Endothelial cell of umbilical vein (primary cell): ENCODE measurements at places on chromosomes 5 and 9. TPM values are rescaled to one million over a fixed set of nuclear protein-coding genes. Genes with fewer than 3 reads are reported as not detected.

DNA sequence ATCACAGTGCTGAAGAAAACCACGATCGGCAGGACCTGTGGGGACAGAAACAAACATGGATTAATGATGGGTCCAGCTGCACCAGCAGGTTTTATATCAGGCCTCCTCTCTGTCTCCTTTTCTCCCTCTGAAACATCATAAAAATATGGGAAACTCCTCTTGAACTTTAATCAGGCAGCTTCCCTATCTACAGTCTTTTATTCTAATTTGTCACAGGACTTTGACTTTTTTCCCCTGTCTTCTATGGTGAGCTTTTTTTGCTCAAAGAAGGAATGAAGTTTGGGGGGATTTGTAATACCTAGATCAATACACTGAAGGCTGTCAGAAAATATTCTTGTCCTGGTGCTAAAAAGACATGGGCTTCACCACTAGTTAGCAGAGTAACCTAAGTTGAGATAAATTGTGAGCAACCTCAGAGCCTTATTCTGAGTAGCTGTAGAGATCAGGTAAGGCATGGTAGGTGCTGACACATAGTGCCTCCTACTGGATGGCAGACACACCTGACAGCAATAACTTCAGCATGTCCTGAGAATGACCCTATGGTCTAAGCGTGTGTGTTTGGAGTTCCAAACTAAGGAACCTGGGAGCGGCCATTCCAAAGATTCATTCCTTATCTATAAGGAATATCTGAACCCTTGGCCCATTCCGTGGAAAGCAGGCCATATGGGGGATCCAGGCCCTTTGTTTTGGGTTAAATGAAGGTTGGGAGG, 46.2 kb downstream of the SLC28A3 start:
- H3K27ac ChIP-seq, result no peak overlapping the region
- no peaks in the 10 kb centered on the region for H3K4me1 ChIP-seq
- peaks cover 5% of the 10 kb centered on the region for H3K27me3 ChIP-seq
- H3K36me3 ChIP-seq, result no peaks in the 10 kb centered on the region
- H3K4me3 ChIP-seq, result no peak overlapping the region
- no peak for DNase-seq

DNA sequence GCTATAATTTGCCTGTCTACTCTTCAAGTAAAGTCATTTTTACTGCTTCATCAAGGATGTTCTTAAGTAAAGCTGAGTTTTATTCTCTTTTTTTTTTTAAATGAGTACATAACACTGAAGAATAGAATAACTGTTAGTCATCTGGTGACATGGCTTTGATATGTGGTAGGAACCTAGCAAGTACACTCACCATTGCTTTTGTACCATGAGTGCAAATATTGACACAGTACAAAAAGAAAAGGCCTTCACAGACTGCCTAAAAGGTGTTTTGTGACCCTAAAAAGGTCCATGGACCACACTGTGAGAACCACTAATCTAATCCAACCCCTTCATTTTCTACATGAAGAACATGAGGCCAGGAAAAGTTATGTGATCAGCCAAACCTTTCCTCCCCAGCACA, 55.0 kb downstream of the ECPAS start:
- DNase-seq, result no peak
- no peak overlapping the region for H3K4me3 ChIP-seq
- H3K27me3 ChIP-seq, result no peaks in the 10 kb centered on the region
- H3K4me1 ChIP-seq, result peaks cover 8% of the 10 kb centered on the region

DNA sequence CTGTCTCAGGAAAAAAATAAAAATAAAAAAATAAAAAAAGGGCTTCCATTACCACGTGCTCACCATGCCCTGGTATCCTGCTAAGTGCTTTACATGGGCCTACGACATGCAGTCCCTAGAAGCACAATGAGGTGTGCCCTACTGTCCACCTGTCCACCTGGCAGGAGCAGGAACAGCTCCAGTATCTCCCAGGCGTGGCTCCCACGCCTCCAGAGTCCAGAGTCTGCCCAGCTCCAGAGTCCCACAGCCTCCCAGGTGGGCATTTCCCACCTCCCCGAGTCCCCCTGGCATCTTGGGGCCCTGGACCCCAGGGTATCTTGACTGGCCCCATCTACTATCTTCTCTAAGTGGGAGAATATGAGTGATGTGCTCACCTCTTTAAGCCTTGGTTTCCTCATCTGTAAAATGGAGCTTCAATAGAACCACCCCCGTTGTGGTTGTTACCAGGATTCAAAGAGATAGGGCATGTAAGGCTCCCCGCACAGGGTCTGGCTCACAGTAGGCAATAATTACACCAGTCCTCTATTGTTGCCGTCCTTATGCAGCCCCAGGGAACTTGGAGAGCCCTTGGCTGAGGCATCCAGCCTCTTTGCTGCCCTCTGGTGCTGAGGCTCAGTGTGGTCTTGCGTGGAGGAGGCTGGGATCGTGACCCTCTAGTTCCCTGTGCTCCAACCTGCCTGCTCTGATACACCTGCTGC, 8.9 kb downstream of the CXCL14 start:
- peak; percentile 29 for DNase-seq
- no peak overlapping the region for H3K27ac ChIP-seq
- no peaks in the 10 kb centered on the region for H3K4me1 ChIP-seq

DNA sequence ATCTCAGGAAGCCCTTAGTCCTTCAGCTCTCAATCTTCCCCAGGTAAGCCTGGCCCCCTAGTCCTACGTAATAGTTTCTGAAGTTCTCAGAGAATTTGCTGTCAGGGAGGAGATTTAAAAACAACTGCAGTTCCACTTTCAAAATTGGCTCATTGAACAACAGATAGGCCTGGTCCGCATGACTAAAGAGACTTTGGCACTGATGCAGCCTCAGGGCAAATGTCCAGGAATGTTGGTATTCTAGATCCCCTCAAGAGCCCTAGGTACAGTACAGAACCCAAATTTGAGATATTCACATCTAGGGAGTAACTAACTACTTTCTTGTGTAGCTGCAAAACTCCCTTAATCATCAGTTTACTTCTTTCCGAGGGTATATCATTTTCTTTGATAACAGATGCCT, 162.8 kb downstream of the GABRG2 start:
- no peaks in the 10 kb centered on the region for H3K27me3 ChIP-seq
- DNase-seq, result no peak
- no peaks in the 10 kb centered on the region for H3K36me3 ChIP-seq
- no peak overlapping the region for H3K4me3 ChIP-seq

DNA sequence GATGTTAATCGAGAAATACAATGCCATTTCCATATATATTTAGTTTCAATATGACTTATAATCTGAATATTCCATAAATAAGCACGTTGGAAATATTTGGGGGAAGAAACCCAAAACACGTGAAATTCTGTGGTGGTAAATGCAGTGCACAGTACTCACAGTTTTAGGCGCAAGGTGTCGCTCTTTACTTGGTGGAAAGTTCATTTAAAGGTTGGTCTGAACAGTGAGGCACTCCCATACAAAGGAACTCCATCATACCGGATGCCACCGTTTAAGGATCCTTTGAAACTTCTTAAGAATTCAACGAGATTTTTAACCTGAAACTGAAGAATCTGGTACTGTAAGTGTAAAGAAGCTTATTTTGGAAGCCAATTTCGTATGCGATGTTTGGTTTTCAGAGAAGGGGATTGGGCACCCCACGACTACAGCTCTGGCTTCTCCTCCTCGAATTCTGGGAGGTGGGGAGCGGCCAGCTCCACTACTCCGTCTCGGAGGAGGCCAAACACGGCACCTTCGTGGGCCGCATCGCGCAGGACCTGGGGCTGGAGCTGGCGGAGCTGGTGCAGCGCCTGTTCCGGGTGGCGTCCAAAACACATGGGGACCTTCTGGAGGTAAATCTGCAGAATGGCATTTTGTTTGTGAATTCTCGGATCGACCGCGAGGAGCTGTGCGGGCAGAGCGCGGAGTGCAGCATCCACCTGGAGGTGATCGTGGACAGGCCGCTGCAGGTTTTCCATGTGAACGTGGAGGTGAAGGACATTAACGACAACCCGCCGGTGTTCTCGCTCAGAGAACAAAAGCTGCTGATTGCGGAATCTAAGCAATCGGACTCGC, at the start of gene PCDHA11:
Gene PCDHA11, plus strand, starts transcription at position 237 of the 834 bp plus-strand sequence. Its CDS starts 147 bp downstream, at position 384.
- peak; percentile 12 for DNase-seq
- H3K4me1 ChIP-seq, result no peaks in the 10 kb centered on the region
- H3K27ac ChIP-seq, result no peak within 1 kb of the TSS
- H3K27me3 ChIP-seq, result no peaks in the 10 kb centered on the region
- H3K4me3 ChIP-seq, result no peak within 1 kb of the TSS

- no peak for DNase-seq
- no peaks in the 10 kb centered on the region for H3K4me1 ChIP-seq
- H3K27me3 ChIP-seq, result no peaks in the 10 kb centered on the region
- H3K27ac ChIP-seq, result no peak overlapping the region
Measured at GRCh38 chr5:144460600-144460999, 289.9 kb downstream of the KCTD16 start.

GRCh38 chr9:2215921-2216441, 200.8 kb downstream of the SMARCA2 start:
- H3K27me3 ChIP-seq, result no peaks in the 10 kb centered on the region
- DNase-seq, result no peak
- H3K36me3 ChIP-seq, result no peaks in the 10 kb centered on the region
- no peak overlapping the region for H3K4me3 ChIP-seq
- H3K4me1 ChIP-seq, result no peaks in the 10 kb centered on the region

DNA sequence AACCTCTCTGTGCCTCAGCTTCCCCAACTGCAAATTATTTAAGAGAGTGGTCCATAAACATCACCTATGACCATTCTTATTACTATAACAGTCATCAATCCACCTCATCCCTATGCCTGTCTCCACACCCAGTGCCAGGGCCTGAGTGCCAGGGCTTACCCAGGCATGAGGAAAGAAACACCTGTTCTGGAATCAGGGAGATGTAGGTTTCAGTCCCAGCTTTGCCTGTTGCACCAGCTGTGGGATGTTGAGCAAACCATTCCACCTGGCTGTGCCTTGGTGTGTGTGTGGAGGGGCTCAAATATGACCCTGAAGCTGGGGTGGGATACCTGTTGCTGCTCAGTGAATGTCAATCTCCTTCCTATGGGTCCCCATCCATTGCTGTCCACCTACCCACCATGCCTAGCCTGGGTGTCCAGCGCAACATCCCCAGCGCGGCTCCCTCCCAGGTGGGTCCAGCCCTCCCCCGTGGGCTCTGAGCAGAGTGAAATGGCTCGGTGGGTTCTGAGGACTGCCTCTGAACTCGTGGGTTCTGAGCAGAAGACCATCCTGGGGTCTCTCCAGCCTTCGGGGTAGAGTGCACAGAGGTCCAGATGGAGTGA, 16.3 kb downstream of the AKNA start:
- H3K4me1 ChIP-seq, result peaks cover 18% of the 10 kb centered on the region
- DNase-seq, result no peak

GRCh38 chr5:6377905-6378765, at the start of gene MED10:
Gene MED10 (minus strand): TSS chr5:6378547. CDS start chr5:6378483, 64 bp downstream.
- peak within 1 kb of the TSS; percentile 76 for H3K4me3 ChIP-seq
- H3K27me3 ChIP-seq, result no peaks in the 10 kb centered on the region
- peaks cover 28% of the 10 kb centered on the region for H3K4me1 ChIP-seq
- peak; percentile 88 for DNase-seq

DNA sequence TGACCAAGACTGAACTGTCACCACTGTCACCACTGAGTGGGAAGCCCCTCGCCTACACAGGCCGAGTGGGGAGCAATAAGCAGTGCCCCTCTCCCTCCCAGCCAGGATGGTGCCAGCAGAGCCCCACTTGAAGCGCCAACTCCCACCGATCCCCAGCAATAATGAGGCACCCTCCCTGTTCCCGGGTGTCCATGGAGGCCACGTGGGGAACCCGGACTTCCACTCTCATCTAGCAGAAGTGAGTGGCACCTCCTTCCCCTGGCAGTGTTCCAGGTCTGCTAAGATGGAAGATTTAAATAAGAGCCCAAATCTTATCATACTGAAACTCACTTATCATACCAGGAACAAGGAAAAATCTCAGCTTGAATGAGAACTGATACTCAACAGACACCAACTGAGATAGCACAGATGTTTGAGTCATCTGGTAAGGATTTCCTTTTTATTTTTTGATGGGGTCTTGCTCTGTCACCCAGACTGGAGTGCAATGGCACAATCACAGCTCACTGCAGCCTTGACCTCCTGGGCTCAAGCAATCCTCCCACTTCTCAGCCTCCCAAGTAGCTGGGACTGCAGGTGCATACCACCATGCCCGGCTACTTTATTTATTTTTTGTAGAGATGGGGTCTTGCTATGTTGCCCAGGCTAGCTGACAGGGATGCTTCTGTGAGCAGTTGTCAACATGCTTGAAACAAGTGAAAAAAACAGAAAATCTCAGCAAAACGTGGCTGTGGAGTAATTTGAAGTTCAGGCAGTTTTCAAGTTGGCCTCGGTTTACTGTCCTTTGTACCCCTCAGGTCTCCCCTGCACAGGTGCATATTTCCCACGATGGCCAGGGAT, 29.6 kb upstream of the ASS1 start:
- H3K27ac ChIP-seq, result no peak overlapping the region
- no peaks in the 10 kb centered on the region for H3K36me3 ChIP-seq
- peaks cover 5% of the 10 kb centered on the region for H3K4me1 ChIP-seq
- no peak overlapping the region for H3K4me3 ChIP-seq
- no peak for DNase-seq

- H3K4me1 ChIP-seq, result peaks cover 7% of the 10 kb centered on the region
- no peaks in the 10 kb centered on the region for H3K27me3 ChIP-seq
- H3K36me3 ChIP-seq, result peaks cover 2% of the 10 kb centered on the region
- H3K4me3 ChIP-seq, result no peak overlapping the region
Measured at GRCh38 chr9:128454991-128455390, 815 bp upstream of the ODF2 start.

- H3K4me1 ChIP-seq, result no peaks in the 10 kb centered on the region
- H3K27me3 ChIP-seq, result peaks cover 2% of the 10 kb centered on the region
- no peak overlapping the region for H3K27ac ChIP-seq
Measured at GRCh38 chr5:7855611-7856010, 4.7 kb upstream of the CFAP90 start.

GRCh38 chr9:81312346-81312745, 377.0 kb downstream of the TLE1 start:
- no peaks in the 10 kb centered on the region for H3K36me3 ChIP-seq
- H3K27me3 ChIP-seq, result no peaks in the 10 kb centered on the region
- no peaks in the 10 kb centered on the region for H3K4me1 ChIP-seq
- peak; percentile 32 for DNase-seq
- H3K4me3 ChIP-seq, result no peak overlapping the region
- no peak overlapping the region for H3K27ac ChIP-seq

- peaks cover 11% of the 10 kb centered on the region for H3K4me1 ChIP-seq
- H3K27ac ChIP-seq, result peak within 1 kb of the TSS; percentile 67
- peak; percentile 67 for DNase-seq
- H3K4me3 ChIP-seq, result peak within 1 kb of the TSS; percentile 96
- H3K27me3 ChIP-seq, result no peaks in the 10 kb centered on the region
- no peaks in the 10 kb centered on the region for H3K36me3 ChIP-seq
Measured at GRCh38 chr5:149271716-149272563, at the start of gene AFAP1L1. Gene AFAP1L1 (plus strand): TSS chr5:149271859. CDS start chr5:149271969, 110 bp downstream.

ARL10 gene
- polyA plus RNA-seq, result 5.0 and 7.7 TPM in 2 replicates

SLC6A7 gene
- not detected in 2 replicates for polyA plus RNA-seq

PLAC8L1 gene
- 0.80 and 0.99 TPM in 2 replicates for polyA plus RNA-seq

ZNF879 gene
- polyA plus RNA-seq, result 1.2 and 2.4 TPM in 2 replicates

PCDHA10 gene
- polyA plus RNA-seq, result 0.11 and 0.13 TPM in 2 replicates
